Progenitor cell of endocrine pancreas (in vitro differentiated cells): ENCODE measurements at places on chromosomes 2 and 18.

DNA sequence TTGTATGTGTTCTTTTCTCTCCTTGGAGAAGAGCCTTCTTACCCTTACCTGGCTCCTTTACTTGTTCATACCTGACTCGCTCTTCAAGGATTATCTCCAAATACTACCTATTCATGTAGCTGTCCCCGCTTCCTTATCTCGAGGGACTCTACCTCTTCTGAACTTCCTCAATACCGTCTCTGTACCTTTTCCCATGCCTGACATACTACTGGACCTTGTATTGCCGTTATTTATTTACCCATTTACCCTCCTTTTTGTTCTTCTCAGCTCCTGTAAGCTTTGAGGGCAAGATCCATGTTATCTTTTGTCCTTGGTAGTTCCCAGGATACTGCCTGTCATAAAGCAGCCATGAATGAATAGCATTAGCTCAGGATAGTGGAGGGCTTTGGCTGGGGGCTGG, 32.5 kb downstream of the KCNS3 start:
- DNase-seq: no peak

GRCh38 chr18:340044-340443, 72.2 kb upstream of the THOC1 start:
- DNase-seq: no peak

DNA sequence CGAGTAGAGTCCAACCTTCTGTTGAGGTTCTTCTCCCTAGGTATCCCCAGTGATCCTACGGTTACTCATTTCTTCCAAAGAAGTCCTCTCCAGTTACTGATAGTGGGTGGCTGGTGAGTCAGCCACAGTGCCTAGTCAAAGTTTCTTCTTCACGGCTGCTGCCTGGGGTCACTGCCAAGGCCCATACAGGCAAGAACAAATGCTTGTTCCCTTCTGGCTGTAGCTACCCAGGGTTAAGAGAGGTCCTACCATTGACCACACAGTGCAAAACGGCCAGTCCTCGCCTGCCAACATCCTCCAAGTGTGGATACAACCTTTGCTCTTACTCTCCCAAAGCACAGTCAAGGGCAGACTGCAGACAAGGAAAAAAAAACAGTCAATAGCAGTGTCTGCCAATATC, 2.9 kb upstream of the PTPN4 start:
- no peak for DNase-seq

DNA sequence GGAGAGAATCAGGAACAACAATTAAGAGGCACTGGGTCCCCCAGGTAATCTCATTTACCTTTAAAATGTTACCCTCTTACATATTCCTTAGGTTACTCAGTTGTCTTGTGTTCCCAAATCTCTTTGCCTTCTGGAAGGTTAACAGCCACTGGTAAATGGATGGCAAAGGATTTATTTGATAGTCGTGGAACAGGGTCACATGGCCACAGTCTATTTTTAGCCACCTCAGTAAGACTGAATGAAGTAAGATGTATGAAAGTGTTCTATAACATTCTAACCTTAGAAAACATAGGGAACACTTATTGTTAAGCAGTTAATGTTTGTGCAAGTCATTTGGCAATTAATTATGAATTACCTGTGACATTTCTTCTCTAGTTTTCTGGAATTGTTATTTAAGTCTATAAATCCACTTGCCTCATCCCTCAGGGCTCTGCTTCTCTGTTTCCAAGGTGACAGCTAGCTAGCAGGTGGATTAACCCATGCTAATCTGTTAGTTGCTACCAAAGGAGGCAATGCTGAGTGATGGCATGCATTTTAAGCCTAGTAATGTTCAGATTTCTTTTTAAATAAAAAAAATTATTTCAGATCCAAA, 211.0 kb downstream of the PIK3C3 start:
- DNase-seq: no peak

GRCh38 chr2:179243046-179243445, 21.6 kb downstream of the SESTD1 start:
- no peak for DNase-seq

DNA sequence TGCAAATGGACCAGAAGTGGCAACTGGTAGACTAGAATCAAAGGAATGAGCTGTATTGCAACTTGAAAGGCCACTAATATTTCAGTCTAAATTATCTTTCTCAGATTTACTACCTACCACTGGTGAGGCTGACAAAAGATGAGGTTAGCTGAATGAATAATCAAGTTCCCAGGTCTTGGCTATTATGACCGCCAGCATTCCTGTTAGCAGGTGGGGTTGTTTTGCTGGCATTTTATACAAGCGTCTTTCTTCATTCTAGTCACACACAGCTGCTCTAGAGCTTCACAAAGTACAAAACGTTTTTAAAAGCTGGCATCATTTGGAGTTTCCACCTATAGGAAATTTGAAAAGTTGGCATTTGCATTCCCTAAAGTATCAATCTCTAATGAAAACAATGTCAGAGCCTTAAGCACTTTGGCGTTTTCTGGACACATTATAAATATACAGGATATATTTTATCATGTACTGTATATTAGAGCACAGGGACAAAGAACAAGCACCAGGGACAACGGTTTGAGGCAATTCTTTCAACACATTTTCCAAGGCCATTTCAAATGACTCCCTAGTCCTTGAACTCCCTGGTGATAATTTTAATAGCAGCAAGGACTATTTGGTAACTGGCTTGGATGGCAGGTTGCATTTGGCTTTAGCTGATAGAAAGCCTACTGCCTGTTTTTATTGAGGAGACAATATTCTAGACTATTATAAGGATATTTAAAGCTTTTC, 410.2 kb upstream of the CHST9 start:
- DNase-seq: no peak

DNA sequence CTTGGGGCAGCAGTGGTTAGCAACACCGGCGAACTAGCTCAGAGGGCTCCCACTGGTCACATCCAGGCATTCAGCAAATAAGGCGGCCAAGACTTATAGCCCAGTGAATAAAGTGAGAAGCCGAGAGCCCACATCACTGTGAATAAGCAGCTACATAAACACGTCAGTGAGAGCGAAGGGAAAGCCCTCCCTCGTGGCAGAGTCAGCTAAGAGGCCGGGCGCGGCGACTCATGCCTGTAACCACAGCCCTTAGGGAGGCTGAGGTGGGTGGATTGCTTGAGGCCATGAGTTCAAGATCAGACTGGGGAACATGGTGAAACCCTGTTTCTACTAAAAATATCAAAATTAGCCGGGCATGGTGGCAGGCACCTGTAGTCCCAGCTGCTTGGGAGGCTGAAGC, 5.2 kb downstream of the D2HGDH start:
- DNase-seq: no peak

GRCh38 chr18:27017901-27018500, 152.5 kb upstream of the AQP4 start:
- no peak for DNase-seq

DNA sequence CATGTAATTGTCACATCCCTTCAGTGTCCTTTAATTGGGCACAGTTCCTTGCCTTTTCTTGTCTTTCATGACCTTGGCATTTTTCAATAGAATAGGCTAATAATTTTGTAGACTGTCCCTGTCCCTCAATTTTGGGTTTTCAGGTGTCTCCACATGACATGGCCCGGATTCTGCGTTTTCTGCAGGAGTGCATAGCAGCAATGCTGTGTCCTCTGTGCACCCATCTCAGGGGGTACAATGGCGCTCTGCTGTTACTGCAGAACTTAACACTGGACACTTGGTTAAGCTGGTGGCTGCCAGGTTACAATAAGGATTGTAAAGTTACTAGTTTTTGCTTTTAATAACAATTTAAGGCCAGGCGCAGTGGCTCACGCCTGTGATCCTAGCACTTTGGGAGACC, 51.3 kb downstream of the INPP5D start:
- DNase-seq: no peak

GRCh38 chr18:21257386-21257785, 15.4 kb downstream of the GREB1L start:
- DNase-seq: no peak
